ENCODE measurements at places on chromosomes 11 and 22. TPM values are rescaled to one million over a fixed set of nuclear protein-coding genes. Genes with fewer than 3 reads are reported as not detected.
A peak's percentile ranks its signal among the peaks of the same experiment; 100 is the strongest.

PLEKHA7 gene
- total RNA-seq, result 2.5 TPM

GLB1L2 gene
- total RNA-seq, result 9.3 TPM

DNA sequence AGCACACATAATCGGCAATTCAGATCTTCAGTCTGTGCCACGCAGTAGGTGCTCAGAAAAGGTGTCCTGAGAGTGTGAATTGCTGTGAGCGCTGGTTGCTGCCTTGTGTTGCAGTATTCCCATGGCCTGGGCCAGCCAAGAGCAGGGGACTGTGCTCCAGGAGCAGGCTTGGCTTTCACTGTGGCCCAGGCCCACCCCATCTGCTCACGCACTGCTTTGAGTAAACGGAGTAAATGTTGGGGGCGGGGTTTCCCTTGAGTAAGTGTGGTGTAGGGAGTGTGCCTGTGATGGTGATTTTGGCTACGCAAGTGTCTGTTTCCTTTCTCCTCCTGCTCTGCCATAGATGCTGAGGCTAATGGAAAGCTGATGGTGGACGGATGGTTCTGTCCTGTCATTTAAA is 2.3 kb downstream of the CTTN start:
- DNase-seq, result peak; percentile 20

SCGB2A2 gene
- not detected for total RNA-seq

- DNase-seq, result no peak
Observed at GRCh38 chr11:72981971-72982685, 160.0 kb downstream of the FCHSD2 start.

DNA sequence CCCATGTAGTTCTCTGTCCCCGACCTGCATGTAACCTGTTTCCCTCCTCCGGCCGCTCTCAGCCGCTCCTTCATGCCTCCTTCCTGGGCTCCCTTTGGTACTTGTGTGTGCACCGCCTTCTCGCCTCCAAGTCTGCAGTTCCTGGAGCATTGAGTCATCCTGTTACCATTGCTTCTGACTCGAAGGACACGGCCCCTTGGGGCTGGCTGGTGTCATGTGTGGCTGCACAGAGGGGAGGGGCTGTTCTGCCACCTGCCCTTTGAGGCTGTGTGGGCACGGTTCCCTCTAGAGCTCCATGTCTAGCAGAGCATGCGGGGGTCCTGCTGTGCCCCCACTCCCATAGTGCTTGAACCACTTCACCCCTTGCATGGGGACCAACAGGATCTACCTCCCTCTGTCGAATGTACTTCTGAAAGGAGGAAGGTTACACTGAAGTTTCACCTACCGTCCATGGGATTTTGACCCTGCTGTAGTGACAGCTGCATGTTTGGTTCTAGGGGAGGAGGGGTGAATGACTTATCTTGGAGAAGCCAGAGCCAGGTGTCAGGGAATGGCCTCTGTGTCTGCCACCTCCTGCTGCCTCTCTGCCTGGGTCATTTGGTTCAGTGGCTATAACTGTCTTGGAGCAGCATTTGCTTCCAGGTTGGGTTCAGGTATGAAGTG is 39.6 kb downstream of the BCR start:
- DNase-seq, result peak; percentile 89

- DNase-seq, result no peak
Observed at GRCh38 chr22:40487663-40488249, 117.4 kb downstream of the SGSM3 start.

LRRC56 gene
- 1.0 TPM for total RNA-seq

DNA sequence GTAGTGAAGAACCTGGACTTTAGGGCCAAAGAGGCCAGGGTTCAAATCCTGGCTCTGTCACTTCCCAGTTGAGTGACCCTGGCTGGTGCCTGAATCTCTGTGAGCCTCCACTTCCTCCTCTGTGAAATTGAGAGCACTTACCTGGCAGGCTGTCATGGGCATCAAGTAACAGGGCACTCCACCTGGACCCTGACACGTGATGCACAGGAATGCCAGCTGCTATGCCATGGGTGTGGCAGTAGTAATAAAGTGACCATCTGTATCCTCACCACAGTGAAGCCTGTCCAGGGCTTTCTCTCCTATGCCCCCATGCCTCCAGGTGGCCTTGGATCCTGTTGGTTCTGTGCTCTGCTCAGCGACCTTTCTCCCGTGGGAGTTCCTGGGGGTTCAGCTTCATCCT is 29.8 kb upstream of the PPP6R3 start:
- no peak for DNase-seq

RPS6KA4 gene
- 19.1 TPM for total RNA-seq

DNA sequence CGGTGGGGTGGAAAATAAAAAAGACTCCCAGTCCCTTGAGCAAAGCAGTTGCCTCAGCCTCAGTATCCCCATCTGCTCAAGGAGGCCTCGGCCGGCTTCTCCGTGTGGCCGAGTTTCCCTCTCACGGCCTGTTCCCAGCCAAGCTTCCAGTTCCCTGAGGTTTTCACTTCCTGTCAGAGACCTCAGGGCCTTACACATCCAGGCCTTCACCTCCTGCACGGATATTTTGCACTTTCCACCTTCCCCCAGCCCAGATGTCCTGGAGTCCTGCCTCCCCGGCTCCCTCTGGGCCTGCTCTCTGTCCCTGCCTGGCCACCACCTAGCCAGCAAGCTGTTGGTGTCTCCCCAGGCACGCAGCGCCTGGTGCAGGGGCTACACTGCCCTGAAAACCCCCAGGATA is 41.1 kb upstream of the CD82 start:
- no peak for DNase-seq

DNA sequence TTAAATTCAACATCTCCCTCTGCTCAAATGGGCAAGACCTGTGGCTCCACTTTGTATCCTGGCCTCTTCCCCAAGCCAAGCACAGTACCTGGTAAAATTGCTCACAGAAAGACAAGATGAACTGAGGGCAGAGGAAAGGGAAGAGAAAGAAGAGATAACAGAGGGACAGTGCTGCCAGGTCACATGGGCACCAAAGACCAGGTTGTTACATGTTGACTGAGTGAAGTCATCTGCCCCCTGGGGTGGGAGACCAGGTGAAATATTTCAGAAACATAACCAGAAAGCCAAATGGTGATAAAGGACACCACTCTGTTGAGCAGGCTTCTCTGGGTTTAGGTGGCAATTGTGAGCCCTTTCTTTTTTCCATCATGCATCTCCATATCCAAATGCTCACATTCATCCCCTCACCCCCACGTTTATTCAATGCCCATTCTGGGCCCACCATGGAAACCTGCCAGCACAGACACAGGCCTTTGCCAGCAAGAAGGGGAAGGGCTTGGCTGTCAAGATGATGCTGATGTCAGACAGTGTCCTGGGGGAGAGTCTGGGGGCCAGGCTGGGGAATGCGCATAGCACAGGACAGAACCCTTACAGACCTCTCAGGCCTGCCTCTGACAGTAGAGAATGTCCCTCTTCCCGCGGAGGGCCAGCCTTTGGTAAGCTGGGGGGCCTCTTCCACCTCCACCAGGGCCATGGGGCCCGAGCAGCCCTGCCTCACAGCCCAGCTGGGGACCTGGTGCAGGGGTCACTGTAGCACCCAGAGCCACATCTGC is 51.6 kb downstream of the DGCR2 start:
- no peak for DNase-seq

TMA7B gene
- total RNA-seq, result 1.1 TPM

C11orf91 gene
- total RNA-seq, result not detected

DNA sequence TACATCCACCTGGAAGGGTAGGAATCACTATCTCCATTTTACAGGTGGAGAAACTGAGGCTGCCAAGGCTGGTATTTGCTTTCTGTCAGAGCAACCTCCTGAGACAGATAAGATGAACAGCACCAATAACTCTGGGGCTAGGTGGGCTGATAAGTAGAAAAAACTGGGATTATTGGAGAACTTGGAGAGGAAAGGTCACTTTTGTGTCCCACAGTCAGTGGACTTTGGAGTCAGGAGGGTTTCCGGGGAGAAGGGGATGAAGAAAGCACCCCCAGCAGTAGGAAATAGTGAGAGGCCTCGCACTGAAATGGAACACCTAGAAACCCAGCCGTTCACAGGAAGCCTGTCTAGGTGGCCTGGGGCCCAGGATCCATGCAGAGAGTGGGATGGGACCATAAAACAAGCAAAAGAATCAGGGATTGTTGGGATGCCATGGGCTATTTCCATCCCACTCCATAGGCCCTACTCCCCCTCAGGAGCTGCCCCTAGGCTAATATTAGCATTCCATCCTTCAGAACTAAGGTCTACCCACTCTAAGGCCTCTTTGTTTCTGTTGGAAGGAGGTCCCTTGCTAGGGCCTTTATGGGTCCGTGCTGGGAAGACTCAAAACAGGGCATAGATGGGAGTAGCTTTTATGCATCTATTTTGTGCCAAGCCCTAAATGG is 31.0 kb upstream of the FCHSD2 start:
- DNase-seq, result no peak

RAB38 gene
- 0.69 TPM for total RNA-seq

XRRA1 gene
- 5.0 TPM for total RNA-seq

SLC22A6 gene
- not detected for total RNA-seq

GRCh38 chr11:44906649-44907048 is 44.0 kb downstream of the TP53I11 start:
- DNase-seq, result no peak

DNA sequence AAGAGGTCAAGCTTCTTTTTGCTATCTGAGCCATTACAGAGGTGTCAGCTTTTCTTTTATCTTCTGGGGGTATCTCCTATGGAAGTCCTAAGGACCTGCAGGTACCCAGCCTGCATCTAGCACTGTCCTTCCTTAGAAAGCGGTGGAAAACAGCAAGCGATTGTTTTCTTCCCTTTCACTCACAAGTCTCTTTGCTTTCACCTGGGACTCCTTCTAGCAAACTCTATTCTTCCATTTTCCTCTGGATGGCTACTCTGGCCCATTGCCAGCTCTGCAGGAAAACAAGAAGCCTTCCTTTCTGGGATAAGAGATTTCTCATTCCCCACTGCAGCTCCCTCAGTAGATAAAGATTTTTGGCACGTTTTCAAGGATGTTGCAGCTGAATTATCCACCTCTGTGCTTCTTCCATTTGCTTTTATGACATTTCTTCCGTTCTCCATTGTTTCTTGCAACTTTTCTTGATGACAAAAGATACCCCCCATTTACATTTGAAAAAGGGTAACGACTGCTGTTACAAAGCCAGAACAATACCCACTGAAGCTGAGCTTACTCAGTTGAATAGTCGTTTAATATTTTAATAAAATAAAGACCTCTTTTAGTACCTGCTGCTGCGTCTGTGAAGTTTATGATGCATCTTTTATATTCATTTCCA is 40.2 kb upstream of the BDNF start:
- DNase-seq, result no peak

DNA sequence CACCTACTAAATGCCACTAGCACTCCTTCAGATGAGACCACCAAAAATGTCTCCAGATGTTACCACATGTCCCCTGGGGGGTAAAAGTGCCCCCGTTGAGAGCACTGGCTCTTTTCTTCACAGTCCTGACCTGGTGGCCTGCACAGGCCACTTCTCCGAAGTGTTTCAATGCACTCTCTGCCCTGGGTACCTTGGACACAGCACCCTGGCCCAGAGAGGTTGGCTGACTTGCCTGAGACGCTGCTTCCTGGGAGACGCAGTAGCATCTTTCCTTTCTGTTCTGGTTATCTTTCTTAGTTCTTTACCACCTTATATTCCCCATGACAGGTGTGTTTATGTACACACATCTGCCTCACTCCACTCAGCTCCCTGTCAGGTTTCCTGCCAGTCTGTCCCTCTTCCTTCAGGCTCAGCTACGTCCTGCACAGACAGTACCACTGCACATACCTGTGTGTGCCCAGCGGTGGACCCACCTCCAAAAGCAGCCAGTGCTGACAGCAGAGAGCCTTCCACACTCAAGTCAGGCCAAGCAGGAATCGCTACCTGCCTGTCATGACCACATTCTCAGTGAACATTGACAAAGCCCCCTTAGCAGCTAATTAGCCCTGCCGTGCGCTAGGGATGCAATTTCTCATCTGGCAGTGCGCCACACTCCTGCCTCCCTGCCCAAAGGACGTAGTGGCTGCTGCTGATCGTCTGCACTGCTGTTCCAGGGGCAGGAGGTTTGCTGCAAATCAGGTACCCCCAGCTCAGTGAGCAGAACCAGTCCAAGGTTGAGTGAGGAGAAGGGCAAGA is 39.0 kb downstream of the FAM83F start:
- no peak for DNase-seq

SUSD2 gene
- 0.21 TPM for total RNA-seq

- DNase-seq, result no peak
Observed at GRCh38 chr11:104369761-104370160, 205.8 kb upstream of the PDGFD start.

GRCh38 chr11:125451400-125452124 is 44.5 kb downstream of the FEZ1 start:
- DNase-seq, result peak; percentile 49

SEPTIN3 gene
- total RNA-seq, result 1.5 TPM

DNA sequence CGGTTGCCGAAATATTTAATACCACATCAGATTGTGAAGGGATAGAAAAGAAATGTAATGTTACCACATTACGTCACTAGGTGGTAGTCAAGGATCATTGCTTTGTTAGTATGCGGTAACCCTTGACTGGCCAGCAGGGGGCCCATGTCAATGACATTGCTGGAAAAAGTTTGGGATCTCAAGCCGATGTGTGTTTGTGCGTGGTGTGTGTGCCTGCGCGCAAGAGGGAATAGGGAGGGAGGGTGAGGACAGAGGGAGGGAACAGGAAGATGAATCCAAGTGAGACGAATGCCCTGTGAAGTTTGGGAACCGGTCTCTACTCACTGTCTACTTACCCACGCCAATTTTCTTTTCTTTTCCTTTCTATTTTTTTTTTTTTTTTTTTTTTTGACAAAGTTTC is 10.7 kb upstream of the MRGPRX2 start:
- DNase-seq, result peak; percentile 71

- no peak for DNase-seq
Observed at GRCh38 chr22:44728761-44729324, 23.5 kb upstream of the ARHGAP8 start.

UCP2 gene
- total RNA-seq, result 157 TPM

- no peak for DNase-seq
Observed at GRCh38 chr11:119030029-119030328, 698 bp downstream of the SLC37A4 start.

- peak; percentile 87 for DNase-seq
Observed at GRCh38 chr22:44701824-44702478, at the start of gene PRR5. Gene PRR5 (plus strand): TSS chr22:44702204. CDS start chr22:44702475, 271 bp downstream.
